ENCODE measurements at places on chromosomes 4 and X. TPM values are rescaled to one million over a fixed set of nuclear protein-coding genes. Genes with fewer than 3 reads are reported as not detected.

SOWAHD gene
- total RNA-seq, result 0.53 TPM

- no peak for DNase-seq
These were observed 802.4 kb downstream of the TRIML1 start for GRCh38 chr4:188941524-188942119.

SNCA gene
- total RNA-seq, result not detected

- DNase-seq, result no peak
These were observed 196.3 kb upstream of the MAB21L2 start for GRCh38 chr4:150385606-150386005.

SYTL5 gene
- not detected for total RNA-seq

GRCh38 chrX:133085785-133086184 lies 11.1 kb downstream of the USP26 start:
- DNase-seq, result no peak

- peak; percentile 69 for DNase-seq
These were observed at the start of gene FTSJ1 for GRCh38 chrX:48475774-48476577. FTSJ1 (plus strand) TSS chrX:48476199; CDS start chrX:48478048, 1,849 bp downstream.

All from activated naive CD4-positive, alpha-beta T cell treated with anti-CD3 and anti-CD28 coated beads, Interleukin-2, amount 50 U/mL, for 72 hours (primary cell).